CD4-positive, CD25-positive, alpha-beta regulatory T cell (primary cell): ENCODE measurements at places on chromosomes 6 and 20. TPM values are rescaled to one million over a fixed set of nuclear protein-coding genes. Genes with fewer than 3 reads are reported as not detected.
A peak's percentile ranks its signal among the peaks of the same experiment; 100 is the strongest.

DNA sequence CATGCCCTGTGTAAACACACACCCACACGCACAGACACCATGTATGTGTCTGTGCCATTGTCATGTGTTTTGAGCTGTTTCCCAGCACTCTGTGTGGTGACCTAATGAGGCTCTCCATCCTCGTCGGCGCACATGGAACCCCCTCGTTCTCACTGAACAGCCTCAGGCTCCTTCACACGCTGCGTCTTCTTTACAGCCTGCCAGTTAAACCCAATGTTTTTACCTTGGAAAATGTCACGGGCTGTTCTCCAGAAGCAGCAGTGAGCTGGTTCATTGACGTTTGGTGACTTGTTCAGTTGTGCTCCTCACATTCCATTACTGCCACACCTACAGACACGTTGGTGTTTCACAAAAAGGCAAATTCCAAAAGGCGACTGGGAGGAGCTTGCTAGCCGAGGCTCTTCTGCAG lies 201.0 kb upstream of the FOXQ1 start:
- no peak for DNase-seq

GRCh38 chr20:4953881-4954280 lies 47.4 kb downstream of the SLC23A2 start:
- DNase-seq: no peak

- DNase-seq: no peak
Measured at GRCh38 chr6:170223718-170224693, 66.9 kb downstream of the DLL1 start.

DNA sequence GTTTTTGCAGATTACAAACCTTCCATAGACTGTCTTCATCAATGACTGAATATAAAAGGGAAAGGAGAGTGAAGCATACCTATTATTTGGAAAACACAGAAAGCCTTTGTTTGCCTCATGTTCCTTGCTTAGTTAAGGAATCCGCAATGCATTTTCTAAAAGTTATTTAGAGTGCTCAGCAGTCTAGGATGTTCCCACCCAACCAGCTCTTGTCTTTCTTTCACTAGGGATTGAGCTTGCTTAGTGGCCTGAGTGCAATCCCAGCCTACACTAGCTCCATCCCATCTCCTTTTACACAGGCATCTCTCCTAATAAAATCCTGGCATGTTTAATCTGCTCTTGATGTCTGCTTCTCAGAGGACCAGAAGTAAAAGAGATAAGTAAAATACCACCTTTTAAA lies 850.5 kb upstream of the GJE1 start:
- no peak for DNase-seq

- no peak for DNase-seq
Measured at GRCh38 chr6:151320140-151320539, 71.2 kb downstream of the ZBTB2 start.

- peak; percentile 66 for DNase-seq
Measured at GRCh38 chr6:44078827-44079671, 48.2 kb downstream of the MRPL14 start.

DNA sequence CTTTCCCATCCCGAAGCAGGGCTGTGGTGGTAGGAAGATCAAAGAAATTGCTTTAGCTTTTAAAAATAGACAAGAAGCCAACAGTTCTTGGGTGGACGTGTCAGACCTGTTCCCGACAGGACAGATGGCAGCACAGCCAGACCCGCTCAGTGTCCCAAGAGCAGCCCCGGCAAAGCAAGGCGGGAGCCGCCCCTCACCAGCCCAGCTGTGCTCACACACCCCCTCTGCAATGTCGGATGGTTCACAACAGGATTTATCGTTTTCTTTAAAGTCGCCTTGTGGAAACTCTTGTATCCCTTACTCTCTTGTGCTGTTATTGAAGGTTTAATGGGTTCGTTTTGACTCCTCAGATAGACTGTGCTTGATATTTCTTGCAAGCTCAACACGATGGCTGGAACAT lies 302.4 kb downstream of the THBS2 start:
- no peak for DNase-seq

GRCh38 chr20:38393259-38393658 lies 41.9 kb downstream of the SNHG17 start:
- no peak for DNase-seq

GRCh38 chr20:646868-647233 lies 6.1 kb downstream of the SRXN1 start:
- no peak for DNase-seq

GRCh38 chr20:39378776-39379175 lies 416.6 kb downstream of the DHX35 start:
- DNase-seq: no peak

DNA sequence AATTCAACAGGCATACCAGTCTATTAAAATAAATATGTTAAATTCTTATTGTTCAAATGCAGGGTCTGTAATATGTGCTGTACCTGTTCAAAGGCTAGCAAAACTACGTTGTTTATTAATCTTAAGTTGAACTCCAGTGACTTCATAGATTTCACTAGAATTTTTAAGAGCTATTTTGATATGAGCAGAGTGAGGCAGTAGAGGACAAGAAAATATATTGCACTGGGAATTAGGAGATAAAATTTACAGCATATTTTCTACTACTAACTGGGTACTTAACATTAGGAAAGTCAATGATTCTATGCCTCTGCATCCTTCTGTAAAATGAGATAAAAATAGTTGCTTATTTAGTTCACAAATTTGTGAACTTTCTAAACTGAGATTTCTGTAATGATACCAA lies 162.2 kb upstream of the BMP5 start:
- DNase-seq: no peak

DNA sequence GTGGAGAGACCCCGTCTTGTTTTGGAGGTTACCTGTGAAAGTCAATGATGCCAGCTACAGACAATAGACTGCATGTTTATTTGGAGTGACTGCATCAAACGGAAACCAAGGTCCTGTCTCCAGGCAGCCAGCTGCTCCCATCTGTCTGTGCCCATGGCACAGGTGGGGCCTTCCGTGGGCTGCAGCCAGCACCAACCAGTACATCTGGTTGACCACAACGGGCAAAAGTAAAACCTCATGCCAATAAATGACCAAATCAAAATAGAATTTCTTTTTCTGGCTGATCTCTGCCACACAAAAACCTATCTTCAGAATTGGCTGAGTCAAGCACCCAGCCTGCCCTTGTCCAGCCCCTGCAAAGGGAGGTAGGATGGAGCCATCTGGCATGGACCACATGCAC lies 33.5 kb downstream of the DLL1 start:
- no peak for DNase-seq

DNA sequence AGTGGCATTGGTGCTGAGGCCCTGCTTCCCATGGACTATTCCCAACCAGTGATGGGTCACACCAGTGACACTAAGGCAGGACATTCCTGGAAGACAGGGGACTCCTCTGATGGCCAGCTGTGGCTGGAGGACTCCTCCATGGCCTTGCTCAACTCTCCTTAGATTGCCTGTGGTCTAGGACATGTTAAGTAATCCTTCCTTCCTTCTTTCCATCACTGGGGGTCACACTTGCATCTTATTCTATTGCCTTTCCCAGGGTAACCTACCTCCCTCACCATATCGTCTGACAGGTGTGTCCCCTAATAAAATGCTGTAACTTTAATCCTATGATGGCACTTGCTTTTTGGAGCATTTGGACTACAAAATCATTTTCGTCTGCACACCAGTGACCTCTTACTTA lies 24.5 kb upstream of the HLA-A start:
- DNase-seq: no peak

DNA sequence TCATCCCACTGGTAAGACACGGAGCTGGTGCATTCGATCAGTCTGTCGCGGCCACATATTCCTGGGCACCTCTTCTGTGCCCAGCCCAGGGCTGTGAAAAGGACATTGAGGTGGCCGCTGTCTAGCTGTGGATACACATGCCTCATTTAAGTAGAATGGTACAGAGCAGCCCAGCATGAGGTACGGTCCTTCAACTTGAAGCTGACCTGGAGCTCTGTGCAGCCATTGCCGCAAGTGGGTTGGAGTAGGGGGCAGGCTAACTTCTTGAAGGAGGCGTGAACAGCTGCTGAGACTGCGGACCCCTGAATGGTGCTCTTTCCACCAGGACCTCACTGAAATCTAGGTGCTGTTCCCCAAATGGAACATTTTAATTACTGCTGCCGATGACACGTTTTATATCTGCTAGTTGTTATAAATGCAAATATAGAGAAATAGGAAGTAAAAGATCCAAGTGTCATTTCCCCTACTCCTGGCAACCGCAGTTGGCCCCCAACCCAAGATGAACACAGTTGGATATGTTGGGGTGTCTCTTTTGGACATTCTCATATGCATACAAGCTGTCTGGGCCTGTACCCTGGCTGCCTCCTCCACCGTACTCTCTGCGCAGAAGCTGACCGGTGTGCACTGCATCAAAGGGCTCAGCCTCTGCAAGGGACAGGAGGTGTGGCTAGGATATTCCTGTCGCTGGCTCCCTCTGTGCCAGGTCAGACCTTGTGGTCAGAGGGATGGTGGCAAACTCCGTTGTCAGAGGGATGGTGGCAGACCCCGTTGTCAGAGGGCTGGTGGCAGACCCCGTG lies 86.1 kb downstream of the CDC5L start:
- DNase-seq: no peak

DNA sequence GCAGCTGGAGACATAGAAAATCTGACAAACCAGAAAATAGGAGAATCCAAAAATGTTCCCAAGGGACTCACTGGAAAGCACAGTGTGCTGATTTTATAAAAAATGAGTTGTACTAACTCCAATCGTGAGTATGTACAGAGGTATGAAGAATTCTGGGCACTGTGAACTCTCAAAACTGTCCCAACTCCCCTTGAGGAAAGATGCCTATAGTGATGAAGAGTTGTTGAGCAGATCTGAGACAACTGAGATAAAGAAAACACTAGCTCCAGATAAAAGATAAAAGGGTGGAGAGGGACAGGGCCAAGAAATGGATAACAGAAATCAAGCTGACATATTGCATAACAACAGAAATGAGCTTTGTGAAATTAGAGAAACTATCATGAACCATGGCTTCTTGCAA lies 481.4 kb downstream of the MAFB start:
- no peak for DNase-seq

DNA sequence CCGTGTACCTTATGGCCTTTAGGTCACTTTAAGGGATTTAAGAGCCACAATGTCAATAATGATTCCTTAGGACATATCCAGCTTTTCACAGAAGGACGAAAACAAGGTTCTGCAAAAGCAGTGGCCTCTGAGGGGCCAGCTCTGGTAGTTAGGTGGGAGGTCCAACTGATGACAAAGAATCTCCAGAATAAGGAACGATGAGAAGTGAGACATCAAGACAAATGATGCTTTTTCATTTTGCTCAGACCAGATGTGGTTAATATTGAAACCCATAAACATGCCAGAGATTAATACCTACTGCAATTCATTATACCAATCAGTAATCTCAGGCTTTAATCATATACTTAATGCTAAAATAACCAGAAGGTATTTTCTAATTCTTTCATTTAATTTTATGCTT lies 1.9 kb downstream of the C6orf58 start:
- DNase-seq: no peak

GRCh38 chr20:5072756-5073659 lies 46.8 kb downstream of the PCNA start:
- DNase-seq: no peak

- no peak for DNase-seq
Measured at GRCh38 chr6:118680452-118681095, 29.2 kb upstream of the CEP85L start.

- DNase-seq: no peak
Measured at GRCh38 chr20:14214046-14214445, 123.4 kb downstream of the FLRT3 start.

DNA sequence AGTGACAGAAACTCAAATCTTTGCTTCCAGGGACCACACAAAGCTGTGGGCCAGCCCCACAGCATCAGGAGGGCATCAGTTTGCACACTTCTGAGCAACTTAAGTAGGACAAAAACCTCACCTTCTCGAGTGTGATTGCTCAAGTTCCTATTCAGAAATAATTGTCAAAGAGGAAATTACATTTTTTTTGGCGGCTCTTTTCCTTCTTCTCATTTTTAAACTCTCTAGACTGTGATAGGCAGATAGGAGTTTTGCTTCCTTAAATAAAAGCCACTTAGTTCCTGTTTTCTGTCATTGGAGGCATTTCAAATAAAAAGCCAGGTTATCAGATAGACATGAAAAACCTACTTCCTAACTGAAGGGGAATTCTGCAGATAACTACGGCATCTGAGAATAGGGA lies 11.2 kb upstream of the TAGAP start:
- no peak for DNase-seq

- DNase-seq: no peak
Measured at GRCh38 chr6:144744720-144745119, 459.6 kb downstream of the UTRN start.

GRCh38 chr20:36153736-36154699 lies 522 bp upstream of the EPB41L1 start:
- DNase-seq: no peak

Gene ROS1
- not detected for total RNA-seq

Gene CLVS2
- not detected for total RNA-seq

Gene SCRT2
- not detected for total RNA-seq

Gene RIPOR3
- 0.69 TPM for total RNA-seq

Gene CLIC5
- 4.7 TPM for total RNA-seq

Gene CDC25B
- 310 TPM for total RNA-seq

Gene SLC22A2
- total RNA-seq: not detected

Gene MDFI
- not detected for total RNA-seq

Gene MICB
- total RNA-seq: 22.0 TPM

Gene TMEM170B
- total RNA-seq: 0.27 TPM

Gene AVP
- 1.4 TPM for total RNA-seq

Gene MYCT1
- total RNA-seq: 1.5 TPM

Gene NOTCH4
- total RNA-seq: 0.86 TPM

Gene BNIP5
- total RNA-seq: not detected

Gene EBF4
- 1.8 TPM for total RNA-seq

Gene FAM209B
- 1.3 TPM for total RNA-seq
